Suppressor macrophage (primary cell): ENCODE measurements at places on chromosomes 3 and 15.

GRCh38 chr3:30156586-30157498, 449.6 kb upstream of the TGFBR2 start:
- no peak for DNase-seq

DNA sequence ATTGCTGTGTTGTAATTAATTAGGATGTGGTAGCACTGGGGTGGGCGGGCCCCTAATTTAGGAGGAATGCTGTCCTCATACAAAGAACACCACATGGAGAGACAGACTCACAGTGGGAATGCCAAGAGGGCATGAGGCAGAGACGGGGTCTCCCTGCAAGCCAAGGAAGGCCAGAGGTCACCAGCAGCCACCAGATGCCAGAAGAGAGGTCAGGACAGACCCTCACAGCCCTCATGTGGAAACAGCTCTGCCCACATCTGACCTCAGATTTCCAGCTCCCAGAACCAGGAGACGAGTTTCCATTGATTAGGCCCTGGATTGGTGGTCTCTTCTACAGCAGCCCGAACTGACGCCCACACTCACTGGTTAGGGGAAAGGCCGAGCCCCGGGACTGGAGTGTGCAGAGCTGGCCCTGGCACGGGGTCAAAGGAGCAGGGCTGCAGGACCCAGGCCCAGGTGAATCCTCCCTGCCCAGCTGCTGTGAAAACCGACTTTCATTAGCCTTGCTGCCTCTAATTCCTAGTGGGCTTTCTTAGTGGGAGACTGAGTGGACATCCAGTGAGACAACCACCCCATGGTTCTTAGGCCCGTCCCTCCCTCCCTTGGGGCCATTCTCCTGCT, 43.0 kb upstream of the SLC41A3 start:
- no peak for DNase-seq

- no peak for DNase-seq
These were observed 79.4 kb downstream of the KLF15 start for GRCh38 chr3:126277629-126278378.

GRCh38 chr15:69794645-69795469, 302.9 kb downstream of the TLE3 start:
- no peak for DNase-seq

- DNase-seq = peak; percentile 13
These were observed 92.8 kb upstream of the NMNAT3 start for GRCh38 chr3:139770577-139770976.

- peak; percentile 5 for DNase-seq
These were observed 154.5 kb upstream of the TSC22D2 start for GRCh38 chr3:150253622-150254021.

DNA sequence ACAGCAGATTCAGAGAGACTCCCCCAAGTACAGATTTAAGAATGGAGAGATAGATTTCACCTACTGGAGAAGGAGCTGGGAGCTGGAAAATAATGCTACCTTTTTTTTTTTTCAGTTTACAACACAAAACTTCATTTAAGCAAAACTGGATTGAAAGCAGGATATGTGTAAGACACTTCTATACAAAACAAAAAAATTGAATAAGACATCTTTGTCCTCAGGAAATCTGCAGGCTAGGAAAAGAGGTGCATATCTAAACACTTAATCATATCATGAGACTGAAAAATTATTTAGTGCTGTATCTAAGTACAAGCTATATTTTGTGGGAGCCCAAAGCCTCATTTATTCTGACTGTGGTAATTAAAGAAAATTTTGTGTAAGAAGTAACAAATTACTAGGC, 516.1 kb downstream of the ZIC1 start:
- no peak for DNase-seq

- DNase-seq = peak; percentile 28
These were observed 40.2 kb downstream of the CLEC3B start for GRCh38 chr3:45066109-45066801.

DNA sequence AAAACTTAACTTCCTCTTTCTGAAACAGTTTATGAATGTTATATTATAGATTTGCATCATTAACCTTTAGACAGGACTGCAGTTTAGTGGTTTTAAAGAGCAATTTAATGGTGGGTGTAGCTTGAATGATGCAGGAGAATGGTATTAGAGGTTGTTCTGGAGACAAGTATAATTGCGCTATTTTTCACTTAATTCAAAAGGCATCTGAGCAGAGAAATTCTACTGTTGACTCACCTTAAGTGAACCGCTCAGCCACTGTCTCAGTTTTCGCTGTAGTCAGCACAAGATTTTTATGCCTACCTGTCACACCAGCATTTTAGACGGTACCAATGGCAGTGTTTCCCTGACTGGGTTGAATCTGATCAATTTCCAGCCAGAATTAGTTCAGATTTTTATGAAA, 348.8 kb upstream of the DCBLD2 start:
- no peak for DNase-seq

GRCh38 chr3:147368151-147368550, 38.2 kb downstream of the ZIC4 start:
- DNase-seq = no peak

GRCh38 chr3:48320996-48321395, 12.5 kb downstream of the SPINK8 start:
- no peak for DNase-seq

DNA sequence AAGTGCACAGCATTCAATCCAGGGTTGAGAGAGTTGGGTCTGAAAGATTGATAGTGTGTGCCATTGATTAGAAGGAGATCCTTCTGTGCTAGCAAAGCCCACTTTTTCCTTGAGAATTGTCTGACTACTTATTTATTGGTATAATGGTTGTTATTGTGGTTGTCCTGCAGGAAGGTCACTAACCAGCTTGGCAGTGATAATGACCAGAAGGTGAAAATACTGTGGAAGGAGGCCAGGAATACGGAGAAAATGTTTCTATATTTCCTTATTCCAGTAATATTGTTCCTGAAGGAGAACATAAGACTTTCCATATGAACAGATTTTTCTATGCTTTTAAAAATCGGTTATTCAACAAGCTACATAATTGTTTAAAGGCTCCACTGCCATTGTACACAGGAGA, 115.8 kb upstream of the CTDSPL start:
- DNase-seq = no peak

DNA sequence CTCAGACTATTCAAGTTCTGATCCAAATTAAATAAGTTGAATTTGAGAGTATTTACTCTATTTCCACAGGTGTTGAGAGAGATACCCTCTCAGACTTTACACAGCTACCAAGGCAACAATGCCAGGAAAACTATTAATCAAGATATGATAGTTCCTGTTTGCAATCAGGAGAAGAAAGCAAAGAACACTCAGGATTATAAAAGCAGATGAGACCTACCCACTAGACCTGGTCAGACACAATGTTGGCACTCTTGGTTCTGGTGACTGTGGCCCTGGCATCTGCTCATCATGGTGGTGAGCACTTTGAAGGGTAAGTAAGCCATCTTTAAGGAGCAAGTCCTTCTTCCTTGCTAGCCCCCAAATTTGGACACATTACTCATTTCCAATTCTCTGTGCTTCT, at the start of gene CPB1:
CPB1 (plus strand) TSS at position 227 of the 400 bp plus-strand sequence; CDS start at position 240, 13 bp downstream.
- DNase-seq = no peak

- DNase-seq = no peak
These were observed 104.8 kb upstream of the PPP2R3A start for GRCh38 chr3:135860761-135861160.

DNA sequence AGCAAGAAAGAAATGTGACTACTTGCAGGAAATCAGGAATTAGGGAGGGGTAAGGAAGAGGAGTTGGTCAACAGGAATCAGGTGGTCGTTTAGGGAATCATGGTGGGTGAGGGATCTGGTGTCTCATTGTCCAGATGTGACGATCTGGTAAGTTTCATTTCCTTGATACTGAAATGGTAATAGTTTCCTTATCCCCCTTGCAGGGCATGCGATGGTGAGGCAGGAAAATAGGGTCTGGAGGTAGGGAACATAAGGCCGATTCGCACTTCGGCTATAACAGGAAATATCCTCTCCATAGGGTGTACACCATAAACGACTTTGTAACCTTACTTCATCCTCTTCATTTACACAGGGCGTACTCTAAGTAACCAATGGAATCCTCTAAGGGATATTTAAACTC, 574 bp upstream of the LRRC34 start:
- no peak for DNase-seq

GRCh38 chr3:138230525-138230924, 43.4 kb downstream of the ARMC8 start:
- no peak for DNase-seq

GRCh38 chr15:65638681-65639089, 16.9 kb downstream of the SLC24A1 start:
- peak; percentile 89 for DNase-seq

DNA sequence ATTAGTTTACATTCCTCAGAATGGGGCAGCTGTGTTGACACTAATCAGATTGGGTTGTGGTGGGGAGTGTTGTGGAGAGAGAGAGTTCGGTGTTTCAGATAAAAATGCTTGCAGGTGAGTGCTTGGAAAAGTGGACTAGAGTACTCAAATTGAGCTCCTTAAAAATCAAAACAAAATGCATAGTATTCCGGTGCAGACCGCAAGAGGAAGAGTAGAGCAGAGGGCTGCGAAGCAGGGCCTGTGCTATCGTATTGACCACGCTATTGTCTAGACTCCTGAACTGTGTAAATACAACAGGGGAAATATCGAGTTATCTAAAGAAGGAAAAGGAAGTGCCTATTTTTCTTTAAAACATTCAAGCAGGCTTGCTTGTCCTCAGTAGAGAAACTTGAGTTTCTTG, 159.5 kb downstream of the TP63 start:
- no peak for DNase-seq

DNA sequence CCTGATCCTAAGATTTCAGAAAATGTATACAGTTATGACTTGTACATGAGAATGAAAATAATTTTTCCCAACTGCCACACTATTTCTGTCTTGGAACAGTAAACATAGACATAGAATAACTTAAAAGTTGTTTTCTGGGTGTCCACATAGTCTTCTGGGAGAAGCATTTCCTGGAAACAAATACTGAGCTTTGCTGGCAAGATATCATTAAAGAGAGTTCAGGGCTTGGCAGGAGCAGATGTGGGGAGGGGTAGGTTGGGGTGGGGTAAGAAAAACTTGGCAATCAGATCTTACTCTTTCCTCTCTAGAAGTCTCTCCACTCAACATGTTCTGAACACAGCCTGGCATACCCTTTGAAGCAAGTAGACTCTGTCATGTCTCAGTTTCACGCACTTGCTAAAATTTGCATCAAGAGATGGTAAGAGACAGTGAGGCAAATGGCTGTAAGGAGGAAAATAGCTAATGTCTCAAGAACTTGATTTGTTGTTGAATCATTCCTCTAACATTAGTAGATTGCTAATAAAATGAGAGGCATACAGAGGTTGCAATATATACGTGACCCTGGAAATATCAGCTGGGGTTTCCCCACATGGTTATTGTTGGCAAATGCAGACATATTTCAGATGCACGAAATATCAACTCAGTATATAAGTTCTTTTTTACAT, 27.3 kb upstream of the ABI3BP start:
- no peak for DNase-seq

DNA sequence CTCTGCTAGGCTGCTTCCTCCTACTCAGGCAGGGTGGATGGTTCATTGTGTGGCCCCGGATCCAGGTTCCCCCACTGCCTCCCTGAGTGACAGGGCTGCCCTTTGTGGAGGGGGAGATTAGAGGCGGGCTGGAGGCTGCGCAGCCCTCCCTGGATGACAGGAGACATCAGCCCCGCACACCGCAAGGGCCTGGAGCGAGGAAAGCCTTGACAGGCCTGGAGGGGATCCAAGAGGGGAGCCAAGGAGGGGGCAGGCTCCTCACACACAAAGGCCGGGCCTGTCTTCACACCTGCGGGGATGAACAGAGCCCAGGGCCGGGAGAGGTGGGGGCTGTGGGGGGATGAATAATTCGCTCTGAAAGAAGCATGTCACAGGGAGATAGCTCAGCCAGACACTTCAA, 72.9 kb downstream of the RPN1 start:
- DNase-seq = no peak

- peak; percentile 68 for DNase-seq
These were observed 52.8 kb upstream of the SLC9A9 start for GRCh38 chr3:143901105-143901504.

- no peak for DNase-seq
These were observed 1.8 kb downstream of the PRKCD start for GRCh38 chr3:53162672-53163443.

DNA sequence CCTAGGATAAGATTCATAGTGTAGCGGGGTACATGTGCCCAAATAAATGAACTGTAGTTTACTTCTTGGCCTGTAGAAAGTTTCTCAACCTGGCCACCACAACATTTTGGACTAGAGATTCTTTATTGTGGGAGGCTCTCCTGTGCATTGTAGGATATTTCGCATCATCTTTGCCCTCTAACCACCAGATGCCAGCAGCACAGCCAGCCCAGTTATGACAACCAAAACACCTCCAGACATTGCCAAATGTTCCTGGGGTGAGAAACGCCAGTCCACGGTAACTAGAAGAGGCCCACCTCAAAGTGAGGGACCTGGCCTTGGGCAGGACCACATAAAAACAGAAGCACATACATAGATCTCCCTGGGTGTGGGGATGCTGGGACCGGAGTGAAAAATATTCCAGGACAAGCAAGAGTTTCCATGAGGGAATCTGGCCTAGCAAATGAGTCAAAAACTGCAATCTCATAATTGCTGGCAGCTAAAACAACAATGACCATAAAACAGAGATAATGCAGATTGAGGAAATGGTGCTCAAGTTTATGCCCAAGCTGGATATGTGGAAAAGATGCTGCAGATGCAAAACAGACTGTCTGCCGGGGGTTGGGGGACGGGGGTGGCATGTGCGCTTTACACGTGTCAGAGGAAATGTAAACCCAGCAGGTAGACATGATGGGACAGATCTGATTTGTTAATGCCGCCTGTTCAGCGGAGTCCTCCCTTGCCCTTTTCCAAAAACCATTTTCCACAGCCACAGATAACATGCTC, 39.7 kb downstream of the ARHGEF3 start:
- DNase-seq = no peak

GRCh38 chr3:187748050-187748481, 2.8 kb upstream of the BCL6 start:
- peak; percentile 91 for DNase-seq

DNA sequence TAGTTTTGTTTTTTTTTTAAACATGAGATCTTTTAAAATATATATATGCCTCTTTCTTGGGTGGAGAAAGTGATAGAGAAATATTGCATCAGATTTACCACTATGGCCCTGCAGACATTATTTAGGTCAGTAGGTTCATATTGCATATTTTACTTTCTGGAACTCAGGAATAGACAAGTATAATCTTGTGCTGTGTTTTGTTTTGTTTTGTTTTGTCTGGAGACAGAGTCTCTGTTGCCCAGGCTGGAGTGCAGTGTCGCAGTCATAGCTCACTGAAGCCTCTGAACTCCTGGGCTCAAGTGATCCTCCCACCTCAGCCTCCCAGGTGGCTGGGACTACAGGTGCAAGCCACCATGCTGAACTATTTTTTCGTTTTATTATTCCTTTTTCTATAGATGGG, 21.5 kb upstream of the DUT start:
- DNase-seq = no peak
